ENCODE measurements at places on chromosomes 6 and 20.

- no peak for DNase-seq
These were observed 1.2 kb downstream of the MYH7B start for GRCh38 chr20:34956751-34957472.

DNA sequence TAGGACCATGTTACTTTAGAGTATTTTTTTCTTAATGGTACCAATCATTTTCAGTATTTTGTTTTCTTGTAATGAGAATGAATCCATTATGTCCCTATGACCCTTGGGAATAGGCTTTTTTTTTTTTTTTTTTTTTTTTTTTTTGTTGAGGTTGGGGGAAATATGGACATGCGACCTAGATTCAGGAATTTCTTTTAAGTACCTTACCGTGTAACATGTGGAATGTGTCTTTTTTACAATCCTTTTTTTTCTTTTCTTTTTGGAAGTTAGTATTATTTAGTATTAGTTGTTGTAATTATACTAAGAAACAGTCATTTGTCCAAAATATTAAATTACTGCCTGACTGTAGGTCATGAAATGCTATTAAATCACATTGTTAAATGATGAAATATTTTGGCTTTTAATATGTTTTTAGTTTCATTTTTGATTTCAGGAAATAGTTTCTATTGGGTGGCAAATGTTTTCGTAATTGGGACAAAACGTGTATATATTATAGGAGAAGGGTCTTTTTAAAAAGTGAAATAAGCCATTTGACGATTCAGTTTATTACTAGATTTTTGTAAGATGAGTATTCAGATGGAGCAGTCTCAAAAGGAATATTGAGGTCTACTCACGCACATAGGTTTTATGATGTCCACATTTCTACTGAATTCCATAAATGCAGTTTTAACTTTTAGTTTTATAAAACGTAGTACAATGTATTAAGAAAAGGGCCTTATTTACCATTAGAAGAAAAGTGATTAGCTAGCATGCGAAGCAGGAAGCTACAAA lies 4.9 kb downstream of the ARID1B start:
- no peak for DNase-seq

- DNase-seq, result no peak
These were observed 203.8 kb downstream of the MYLK4 start for GRCh38 chr6:2546901-2547300.

- DNase-seq, result no peak
These were observed 89.7 kb downstream of the NDUFAF5 start for GRCh38 chr20:13874394-13875157.

DNA sequence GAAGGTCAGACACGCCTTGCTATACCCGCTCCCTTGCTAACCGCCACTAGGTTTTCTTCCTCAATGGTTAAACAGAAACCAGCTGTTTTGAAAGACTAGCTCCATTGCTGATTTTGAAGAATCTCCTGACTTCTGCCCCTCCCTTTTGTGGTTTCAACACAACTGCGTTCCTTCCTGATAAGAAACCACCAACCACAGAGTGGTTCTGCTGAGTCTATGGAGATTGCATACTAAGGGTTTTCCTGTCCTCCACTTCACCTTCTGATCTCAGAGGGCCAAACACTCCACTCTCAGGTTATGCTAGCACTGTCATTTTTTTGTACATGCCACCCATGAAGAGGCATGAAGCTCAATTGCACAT lies 207.9 kb downstream of the MYLK4 start:
- DNase-seq, result peak; percentile 20

DNA sequence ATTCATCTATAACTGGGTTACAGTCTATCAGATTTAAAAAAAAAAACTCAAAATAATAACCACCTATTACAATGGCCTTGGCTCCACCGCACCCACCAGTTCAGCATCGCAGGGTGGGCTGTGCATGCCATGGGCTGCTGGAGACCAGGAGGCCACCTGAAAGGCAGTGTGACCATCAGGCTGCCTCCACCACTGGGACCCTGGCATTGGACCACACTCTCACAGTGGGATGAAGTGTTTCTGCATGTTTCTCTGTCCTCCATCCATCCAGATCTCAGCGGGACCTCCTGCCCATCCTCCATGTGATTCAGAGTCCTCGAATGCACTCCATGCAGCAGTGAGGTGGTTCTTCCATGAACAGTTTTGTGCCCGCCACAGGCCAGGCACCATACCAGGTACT lies 206.1 kb upstream of the CST7 start:
- DNase-seq, result no peak

DNA sequence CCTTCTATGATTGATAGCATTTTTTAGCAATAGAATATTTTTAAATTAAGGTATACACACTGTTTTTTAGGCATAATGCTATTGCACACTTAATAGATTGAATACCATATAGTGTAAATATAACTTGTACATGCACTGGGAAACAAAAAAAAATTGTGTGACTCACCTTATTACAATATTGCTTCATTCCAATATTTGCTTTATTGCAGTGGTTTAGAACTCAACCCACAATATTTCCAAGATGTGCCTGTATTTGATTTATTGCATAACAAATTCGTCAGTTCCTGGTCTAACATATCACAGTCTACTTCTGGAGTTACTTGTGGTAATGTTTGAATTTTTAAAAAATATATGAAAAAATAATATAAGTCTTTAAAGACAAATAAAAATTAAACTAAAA lies 41.9 kb upstream of the DEFB112 start:
- DNase-seq, result no peak

DNA sequence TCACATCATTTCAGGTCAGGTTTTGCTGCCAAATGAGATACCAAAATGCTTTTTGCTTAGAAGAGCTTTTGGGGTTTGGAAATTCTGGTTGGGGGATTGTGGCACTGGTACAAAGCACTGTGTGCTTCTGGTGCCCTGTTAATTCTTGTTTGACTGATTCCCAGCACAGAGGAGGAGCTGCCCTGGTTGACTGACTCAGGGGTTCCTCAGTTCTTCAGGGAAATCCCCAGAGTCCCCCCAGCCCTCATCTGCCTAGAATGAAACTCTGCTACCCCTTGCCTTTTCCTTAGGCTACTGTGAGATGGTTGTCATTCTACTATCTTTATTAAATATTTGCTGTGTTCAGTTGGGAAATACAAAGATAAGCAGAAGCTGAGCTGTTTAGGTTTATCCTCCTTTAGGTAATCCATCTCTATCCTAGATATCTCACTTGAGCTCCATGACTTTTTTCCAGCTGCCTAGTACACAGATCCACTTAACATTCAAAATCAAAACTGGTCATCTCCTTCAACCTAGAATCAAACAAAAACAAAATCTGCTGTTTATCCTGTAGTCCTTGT lies 24.9 kb upstream of the TSPYL1 start:
- DNase-seq, result no peak

- no peak for DNase-seq
These were observed 9.7 kb upstream of the CEP43 start for GRCh38 chr6:166989427-166990032.

DNA sequence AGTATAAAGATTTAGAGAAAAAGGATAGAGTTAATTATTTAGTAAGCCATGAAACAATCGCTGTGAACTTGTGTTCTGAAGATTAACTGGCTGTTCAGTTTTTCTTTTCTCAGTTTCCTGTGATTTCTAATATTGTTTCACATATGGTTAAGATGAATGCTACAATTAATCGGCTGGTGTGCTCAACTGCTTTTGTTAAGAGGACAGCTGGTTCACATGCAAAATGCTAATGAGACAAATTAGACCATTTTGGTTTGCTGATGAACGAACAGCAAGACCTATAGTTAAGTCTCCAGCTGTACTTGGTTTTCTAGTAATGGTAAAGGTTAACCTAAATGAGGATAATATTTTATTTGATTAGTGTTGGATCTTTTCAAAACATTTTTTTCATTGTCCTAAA lies 10.8 kb upstream of the NHSL1 start:
- DNase-seq, result no peak

GRCh38 chr6:122789182-122790027 lies at the start of gene SMPDL3A:
Gene SMPDL3A, plus strand, starts transcription at chr6:122789258. Its CDS starts 89 bp downstream, at chr6:122789347.
- peak; percentile 58 for DNase-seq

GRCh38 chr20:22931653-22932608 lies 103.2 kb upstream of the SSTR4 start:
- DNase-seq, result no peak

DNA sequence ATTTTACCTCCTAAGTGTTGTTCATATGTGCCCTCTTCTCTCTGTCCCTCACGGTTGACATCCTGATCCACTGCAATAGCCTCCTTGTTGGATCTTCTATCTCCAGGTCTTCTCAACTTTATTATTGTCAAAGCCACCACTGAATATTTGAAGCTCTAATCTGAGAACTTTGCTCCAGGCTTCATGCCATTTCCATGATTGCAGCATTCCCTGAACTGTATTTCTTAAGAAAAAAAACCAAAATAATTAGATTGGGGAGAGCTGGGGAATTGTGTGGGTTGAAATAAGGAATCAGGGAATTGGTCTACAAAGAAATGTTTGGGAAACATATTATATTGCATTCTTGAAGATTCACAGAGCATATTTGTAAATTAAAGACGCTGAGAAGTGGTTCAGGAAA lies 2.5 kb upstream of the STX7 start:
- no peak for DNase-seq

DNA sequence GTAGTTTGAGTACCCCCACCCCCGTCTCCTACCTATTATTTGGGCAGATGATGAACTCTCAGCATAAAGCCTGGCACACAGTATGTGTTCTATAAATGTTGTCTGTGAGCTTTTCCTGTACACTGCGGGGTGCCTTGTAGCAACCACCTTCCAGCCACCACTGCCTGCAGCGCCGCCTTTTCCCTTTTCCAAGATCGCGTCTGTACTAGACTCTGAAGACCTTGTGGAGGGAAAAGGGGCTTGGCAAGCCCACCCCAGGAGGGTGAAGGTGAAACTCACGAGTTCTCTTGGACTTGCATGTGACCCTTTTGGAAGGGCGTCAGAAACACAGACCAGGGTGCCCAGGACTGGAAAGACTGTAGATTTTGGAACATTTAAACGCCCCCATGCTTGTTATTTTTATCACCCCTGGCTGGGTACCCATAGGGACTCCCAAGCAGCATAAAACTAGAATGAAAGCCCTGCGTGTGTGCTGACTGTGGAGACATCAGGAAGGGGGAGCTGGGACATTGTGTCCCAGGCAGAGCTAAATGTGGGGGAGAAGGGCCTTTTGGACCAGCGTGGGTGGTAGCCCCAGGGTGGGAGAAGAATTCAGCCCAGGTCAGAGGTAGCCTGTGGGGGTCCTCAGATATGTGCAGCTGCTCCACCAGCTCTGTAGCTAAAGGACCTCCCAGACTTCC lies 8.3 kb downstream of the BAK1 start:
- no peak for DNase-seq

DNA sequence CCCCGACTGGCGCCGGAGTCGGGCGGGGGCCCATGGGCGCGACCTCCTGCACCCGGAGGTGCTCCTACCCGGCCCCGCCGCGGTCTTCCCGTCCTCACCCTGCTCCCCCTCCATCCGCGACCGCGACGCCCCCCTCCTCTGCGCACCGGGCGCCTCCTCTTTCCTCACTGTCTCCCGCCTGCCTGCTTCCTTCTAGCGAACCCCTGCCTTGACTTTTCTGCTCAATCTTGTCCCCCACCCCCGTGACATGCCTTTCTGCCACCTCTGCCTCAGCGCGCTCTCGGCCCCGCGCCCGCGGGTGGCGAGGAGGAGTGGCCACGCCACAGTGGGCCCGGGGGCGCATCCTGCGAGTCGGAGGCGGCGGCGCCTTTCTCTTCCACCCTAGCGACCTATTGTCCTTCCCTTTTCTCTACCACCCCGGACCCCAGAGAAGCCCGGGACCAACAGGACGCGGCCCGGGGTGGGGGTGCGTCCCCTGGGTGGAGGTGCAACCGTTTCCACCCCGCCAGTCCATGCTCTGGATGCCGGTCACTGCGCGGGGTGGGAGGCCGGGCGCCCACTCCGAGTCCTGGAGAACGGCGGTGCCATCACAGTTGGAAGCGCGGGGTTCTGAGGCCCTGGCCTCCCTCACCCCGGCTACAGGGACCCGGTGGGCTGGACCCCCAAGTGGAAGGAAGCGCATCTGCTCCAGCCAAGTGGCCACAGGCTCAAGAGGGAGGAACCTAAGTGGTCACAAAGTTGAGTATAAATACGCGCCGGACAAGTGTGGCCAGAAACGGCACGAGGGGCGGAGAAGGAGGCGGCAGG lies 2.0 kb downstream of the PDE10A start:
- DNase-seq, result no peak

GRCh38 chr20:1827974-1828785 lies 67.0 kb upstream of the SIRPA start:
- DNase-seq, result no peak

DNA sequence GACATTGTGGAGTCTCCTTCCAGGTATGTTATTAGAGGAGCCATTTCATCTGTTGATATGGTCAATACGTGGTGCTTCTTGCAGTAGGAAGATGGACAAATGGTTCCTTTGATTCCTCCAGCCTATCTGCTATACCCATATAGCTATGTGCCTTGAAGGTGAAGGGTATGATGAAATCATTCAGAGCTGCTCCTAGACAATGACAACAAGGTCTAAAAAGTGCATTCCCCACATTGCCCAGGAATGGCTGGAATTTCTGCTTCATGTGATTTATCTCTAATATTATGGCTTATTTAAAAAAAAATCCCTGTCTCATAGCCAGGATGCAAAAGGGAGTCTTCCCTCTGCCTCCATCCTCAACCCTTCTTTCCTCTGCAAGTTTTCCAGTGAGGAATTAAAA lies 14.1 kb downstream of the DAAM2 start:
- DNase-seq, result no peak

- DNase-seq, result peak; percentile 35
These were observed 780 bp downstream of the ARMC12 start for GRCh38 chr6:35737413-35738211.

DNA sequence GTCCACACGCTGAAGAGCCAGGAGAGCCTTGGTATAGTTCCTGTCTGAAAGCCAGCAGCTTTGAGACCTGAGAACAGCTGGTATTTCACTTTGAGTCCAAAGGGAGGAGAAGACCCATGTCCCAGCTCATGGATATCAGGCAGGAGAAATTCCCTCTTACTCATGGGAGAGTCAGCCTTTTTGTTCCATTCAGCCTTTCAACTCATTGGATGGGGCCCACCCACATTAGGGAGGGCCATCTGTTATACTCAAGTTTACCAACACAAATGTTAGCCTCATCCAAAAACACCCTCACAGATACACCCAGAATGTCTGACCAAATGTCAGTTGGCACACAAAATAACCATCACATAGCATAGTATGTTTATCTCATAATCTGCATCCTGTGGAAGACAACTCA lies 80.1 kb downstream of the GMDS start:
- DNase-seq, result no peak

- no peak for DNase-seq
These were observed 103.6 kb upstream of the NXT1 start for GRCh38 chr20:23246717-23247664.

DNA sequence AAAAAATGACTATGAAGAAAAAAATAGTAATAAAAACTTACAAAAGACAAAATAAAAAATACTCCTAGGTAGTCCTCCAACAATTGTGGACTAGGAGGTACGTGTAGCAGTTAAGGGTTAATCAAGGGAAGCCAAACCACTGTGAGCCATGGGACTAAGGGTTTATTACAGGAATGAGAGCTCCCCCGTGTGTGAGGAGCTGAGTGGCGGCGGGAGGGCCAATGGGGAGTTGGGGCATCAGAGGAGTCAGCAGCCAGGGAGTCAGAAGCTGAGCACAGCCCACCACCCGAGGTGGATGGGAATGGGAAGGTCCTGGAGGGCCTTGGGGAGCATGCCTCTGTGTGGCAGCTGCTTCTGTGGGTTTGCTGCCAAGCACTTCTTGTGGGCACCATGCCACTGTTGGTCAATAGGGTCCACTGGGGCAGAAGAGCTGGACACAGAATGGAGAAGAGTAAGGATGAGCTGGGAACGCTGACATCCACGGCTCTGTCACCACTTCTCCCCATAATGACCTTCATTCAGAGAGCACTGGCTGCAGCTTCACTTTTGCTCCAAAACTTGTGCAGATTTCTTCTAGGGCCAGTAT lies 373.3 kb downstream of the CDKAL1 start:
- no peak for DNase-seq

- no peak for DNase-seq
These were observed 4.2 kb downstream of the NOP56 start for GRCh38 chr20:2656471-2657117.

Data from SW 1271 (cell line).